ENCODE measurements at places on chromosomes 1 and 21.

GRCh38 chr1:203153051-203153988 is 22.3 kb downstream of the MYBPH start:
- DNase-seq, result no peak

DNA sequence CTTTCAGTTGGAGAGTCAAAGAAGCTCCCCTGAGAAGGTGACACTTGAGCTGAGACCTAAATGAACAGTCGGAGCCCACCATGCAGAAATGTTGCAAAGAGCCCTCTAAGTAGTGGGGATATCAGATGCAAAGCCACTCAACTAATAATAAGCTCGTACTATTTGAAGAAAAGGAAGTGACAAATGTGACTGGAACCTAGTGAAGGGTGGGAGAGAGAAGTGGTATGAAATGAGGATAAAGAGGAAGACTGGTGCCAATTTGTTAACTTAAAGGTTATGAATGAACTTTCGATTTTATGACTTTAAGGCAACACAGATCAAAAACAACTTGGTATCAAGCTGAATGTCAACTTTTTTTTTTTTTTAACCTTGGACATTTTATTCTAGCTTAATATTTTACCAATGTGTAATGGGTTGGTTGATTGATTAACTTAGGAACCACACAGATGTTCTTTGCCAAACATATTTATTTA is 14.7 kb downstream of the LYPLAL1 start:
- DNase-seq, result no peak

DNA sequence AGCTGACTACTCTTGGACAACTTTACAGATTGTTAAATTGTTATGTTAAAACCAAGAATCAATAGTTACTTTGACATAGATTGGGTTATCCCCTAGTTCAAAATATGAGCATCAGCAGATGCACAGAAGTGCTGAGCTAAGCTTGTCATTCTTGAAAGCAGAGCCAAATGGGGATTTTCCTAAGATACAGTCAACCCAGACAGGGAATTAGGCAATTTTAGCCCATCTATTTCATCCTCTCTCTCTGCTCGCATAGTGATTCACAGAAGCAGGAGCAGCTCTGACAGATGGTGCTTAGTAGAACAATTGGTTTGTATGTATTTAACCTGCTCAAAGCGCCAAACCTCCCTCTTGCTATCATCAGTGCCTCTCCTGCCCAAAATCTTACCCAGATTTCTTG is 27.9 kb upstream of the PRRC2C start:
- DNase-seq, result no peak

DNA sequence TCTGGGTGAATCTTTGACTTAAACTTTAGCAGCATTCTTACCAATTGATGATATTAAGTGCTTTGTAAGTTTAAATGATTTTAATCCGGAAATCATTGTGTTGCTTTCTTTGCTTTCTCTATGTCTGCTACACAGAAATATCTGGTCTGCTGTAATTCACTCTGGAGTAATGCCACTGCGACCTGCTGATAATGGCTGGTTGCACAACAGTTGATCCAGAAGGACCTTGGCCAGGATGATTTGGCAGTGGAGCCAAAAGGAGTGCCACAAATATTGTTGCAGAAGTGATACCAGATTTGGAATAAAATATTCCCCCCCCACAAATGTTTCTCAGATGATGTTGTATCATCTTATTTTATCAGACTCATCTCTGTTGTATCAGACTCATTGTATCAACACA is 2063.9 kb downstream of the MRPL39 start:
- DNase-seq, result no peak

DNA sequence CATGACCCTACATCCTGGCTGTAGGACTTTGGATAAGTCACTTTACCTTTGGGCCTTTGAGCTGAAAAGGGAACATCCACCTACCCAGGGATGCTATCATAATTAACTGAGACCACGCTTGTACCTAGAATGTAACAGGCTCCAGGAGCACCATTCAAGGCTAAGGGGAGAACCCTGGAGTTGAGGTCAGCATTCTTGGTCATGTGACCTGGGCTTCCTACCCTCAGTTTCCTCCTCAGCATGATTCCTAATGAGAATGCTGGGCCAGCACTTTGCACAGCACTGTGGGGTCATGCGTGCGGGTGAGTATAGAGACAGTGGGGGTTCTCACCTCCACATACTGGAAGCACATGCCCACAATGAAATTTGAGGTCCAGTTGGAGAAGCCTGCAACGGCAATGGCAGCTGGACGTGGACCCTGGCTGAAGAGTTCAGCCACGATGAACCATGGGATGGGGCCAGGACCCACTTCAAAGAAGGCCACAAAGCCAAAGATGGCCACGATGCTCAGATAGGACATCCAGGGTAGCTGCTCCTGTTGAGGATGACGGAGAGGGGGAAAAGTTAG is 31.3 kb downstream of the SLC2A1 start:
- no peak for DNase-seq

DNA sequence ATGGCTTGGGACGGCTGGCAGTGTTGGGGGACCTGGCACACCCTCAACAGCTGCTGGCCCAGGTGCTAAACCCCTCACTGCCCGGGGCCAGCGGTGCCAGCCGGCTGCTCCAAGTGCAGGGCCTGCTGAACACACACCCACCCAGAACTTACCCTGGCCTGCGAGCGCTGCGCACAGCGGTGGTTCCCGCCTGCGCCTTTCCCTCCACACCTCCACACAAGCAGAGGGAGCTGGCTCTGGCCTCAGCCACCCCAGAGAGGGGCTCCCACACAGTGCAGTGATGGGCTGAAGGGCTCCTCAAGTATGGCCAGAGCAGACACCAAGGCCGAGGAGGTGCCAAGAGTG is 67.9 kb downstream of the FMO4 start:
- no peak for DNase-seq

GRCh38 chr1:19240673-19241538 is 10.4 kb downstream of the EMC1 start:
- DNase-seq, result no peak

DNA sequence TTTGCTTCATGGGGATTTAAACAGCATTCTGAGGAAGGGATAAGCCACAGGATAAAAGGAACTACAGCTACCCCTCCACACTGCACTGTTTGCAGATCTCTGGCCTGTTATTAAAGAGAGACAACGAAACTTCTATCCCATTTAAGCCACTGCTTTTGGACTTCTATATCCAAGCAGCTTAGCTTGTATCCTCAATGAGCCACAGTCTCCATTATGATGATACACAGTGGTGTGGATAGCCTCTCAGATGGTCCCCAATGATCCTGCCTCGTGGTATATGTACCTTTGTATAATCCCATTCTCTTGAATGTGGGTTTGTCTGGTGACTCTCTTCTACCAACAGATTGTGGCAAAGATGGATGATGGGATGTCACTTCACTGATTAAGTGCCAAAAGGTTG is 36.0 kb upstream of the MARK1 start:
- no peak for DNase-seq
